ENCODE measurements at places on chromosomes 11 and 22.

DNA sequence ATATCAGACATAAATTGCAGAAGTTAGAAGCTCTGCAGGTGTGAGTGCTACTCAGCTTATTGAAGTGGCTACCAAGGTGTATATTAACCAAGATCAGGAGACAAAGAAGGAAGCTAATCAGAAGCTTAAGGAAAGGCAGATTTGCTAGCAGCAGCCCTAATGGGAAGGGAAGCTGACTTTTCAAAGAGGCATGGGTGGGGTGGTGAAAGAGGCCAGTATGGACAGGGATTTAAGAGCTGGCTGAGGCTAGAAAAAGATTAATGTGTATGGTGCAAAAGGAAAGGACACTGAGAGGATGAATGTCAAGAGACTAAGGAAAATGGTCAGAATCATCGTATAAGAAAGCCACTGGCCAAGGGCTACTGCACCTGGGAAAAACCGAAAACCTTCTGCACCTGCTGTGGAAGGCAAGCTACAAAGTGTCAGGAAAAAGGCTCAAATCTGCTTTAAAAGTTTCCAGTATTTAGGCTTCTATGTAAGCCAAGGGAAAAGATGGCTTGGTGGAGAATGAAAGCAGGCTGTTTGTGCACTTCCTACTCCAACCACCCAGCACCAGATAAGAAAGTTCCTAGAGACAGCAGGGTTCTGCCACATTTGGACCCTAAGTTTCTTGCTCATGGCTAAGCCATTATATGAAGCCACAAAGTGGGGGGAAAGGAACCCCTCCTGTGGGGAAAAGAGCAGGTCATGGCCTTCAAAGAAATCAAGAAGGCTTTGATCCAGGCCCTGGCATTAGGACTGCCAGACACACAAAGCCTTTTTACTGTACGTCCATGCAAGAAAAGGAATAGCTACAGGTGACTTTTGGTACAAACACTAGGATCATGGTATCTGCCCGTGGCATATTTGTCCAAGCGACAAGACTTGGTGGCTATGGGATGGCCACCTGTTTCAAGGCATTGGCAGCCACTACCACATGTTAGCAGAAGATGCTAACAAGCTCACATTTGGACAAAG is 40.9 kb upstream of the GLYAT start:
- no peak for DNase-seq

DNA sequence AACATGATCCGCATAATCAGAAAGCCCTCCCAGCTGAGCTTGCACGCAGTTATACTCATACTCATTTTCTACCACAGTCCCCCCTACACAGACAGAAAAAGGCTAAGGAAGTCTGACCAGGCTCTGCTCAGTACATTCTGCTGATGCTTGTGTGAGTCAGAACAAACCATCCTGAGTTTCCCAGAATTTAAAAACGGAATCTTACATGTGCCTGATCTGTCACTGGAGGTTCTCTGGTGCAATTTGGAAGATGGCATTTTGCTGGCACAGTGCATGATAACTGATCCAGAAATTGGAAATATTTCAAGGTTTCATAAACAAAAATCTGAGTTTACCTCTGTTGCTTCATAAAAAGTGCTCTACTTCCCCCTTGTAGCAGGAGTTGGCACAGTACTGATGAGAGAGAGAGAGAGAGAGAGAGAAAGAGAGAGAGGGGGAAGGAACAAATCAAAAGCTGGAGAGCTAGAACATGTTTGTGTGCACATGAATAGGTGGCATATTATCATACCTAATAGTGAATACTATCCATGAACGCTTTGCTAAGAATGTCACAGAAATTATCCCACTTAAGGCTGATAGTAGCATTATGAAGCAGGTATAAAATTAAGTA is 1085.3 kb downstream of the DLG2 start:
- DNase-seq: no peak

DNA sequence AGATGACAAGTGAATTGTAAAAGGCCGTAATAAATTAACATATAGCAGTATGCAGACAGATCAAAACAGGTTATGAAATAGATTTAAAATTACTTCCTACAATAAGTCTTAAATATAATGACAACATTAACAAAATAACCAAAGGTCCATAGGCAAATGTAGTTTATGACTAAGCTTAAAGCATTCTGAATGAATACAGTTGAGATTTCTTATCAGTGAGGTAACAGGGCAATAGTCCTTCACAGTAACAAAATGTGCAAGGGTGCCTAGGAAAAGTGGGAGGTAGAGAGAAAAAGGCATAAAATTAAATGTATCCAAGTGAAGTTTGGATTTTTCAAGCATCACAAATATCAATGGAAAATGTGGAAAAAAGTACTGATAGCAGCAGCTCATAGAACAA is 20.9 kb upstream of the P4HA3 start:
- no peak for DNase-seq

- no peak for DNase-seq
These were observed 25.2 kb downstream of the GTF2H1 start for GRCh38 chr11:18347471-18348125.

DNA sequence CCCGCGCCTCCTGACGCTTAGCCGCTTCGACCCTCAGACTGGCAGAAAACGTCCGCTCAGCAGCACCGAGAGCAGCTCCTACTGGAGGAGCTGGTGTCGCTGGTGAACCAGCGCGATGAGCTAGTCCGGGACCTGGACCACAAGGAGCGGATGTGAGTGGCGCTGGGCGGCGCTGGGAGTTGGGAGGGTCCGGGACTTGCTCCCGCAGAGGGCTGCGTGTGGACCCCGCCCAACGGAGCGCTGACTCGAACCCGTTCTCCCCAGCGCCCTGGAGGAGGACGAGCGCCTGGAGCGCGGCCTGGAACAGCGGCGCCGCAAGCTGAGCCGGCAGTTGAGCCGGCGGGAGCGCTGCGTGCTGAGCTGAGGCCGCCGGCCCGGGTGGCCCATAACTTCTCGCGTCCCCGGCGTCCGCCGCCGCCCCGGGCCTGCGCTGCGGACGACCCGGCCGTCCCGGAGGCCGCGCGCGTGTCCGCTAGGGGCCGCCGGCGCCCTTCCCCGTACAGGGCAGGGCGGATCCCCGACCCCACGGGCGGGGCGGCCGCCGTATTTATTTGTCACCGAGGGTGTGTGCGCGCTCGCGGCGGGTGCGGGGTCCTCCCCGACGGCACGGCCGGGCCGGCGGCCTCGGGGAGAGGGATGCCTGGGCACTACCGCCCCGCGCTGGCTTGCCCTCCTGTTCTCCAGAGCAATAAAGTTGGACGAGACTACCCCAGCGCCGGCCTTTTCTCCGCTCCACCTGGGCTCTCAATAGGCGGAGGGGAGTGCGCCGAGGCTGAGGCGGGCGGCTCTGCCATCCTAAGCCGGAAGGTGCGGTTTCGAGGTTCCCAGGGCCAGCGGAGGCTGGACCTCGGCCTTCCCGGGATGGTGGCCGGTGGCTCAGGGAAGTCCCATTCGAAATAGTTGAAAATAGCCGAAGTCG is 3.4 kb downstream of the KCNK7 start:
- DNase-seq: no peak

- DNase-seq: no peak
These were observed 814.5 kb downstream of the OPCML start for GRCh38 chr11:132717824-132718223.

DNA sequence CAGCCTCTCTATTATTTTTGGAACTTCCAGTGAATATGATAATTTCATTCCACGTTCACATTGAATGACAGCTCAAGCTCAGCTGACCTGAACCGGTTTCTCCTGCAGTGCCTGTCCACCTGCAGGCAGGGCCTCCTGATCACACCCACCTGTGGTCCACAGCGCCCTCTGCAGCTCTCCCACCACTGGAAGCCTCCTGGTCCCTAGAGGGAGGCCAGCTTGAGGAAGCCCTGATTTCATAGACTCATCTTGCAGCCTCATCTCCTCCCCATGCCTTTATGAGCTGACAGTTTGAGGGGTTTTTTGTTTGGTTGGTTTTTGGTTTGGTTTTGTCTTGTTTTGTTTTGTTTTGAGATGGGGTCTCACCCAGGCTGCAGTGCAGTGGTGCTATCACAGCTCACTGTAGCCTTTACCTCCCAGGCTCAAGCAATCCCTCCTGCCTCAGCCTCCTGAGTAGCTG is 29.9 kb upstream of the MALAT1 start:
- DNase-seq: no peak

DNA sequence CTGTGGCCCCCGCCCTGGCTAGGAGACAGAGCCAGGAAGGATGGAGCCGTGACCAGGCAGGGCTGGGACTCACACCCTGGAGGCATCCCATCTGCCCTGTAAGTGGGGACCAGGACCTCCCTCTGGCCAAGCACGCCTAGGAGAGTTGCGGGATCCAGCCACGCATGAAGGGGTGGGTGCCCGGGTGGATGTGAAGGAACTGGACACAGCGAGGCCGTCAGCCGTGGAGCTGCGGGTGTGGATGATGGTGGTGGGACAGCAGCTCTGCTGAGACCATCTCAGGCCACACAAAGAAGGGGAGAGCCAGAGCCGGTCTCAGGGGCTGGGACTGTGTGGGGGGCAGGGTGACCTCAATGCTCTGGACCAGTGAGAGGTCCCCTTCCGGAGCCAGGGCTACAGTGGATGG is 746.4 kb downstream of the BRD1 start:
- DNase-seq: no peak

DNA sequence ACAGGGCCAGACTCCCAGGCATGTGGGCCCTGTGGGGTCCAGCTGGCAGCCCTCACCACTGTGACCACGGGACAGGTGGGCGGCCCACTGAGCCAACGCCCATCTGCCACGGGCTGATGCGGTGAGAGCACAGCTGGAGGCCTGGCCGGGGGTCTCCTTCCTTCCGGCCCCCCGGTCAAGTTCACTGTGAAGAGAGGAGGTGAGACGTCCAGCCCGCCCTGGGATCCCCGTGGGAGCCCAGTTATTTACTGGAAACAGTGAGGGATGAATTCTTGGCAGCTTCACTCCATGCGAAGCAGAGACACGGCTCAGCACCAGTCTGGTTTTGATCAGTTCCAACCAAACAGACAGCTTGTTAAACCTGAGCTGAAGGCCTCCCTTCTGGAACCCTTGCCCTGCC is 38.7 kb downstream of the WNT11 start:
- DNase-seq: no peak

GRCh38 chr11:103537904-103538502 is 428.8 kb downstream of the DYNC2H1 start:
- no peak for DNase-seq

DNA sequence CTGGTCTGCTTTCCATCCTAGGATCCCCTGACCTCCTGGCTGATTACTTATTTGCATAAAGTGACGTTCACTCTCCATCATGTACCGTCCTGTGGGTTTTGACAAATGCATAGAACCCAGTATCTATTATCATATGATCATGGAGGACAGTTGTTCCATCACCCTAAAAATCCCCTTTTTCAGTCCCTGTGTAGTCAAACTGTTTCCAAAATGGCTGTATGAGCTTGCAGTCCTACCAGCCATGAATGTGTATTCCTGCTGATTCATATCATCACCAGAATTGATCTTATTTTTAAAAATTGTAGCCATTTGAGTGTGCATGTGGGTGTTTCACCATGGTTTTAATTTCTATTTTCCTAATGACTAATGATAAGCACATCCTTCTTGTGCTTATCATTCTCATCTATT is 108.8 kb downstream of the MPPED1 start:
- DNase-seq: no peak

DNA sequence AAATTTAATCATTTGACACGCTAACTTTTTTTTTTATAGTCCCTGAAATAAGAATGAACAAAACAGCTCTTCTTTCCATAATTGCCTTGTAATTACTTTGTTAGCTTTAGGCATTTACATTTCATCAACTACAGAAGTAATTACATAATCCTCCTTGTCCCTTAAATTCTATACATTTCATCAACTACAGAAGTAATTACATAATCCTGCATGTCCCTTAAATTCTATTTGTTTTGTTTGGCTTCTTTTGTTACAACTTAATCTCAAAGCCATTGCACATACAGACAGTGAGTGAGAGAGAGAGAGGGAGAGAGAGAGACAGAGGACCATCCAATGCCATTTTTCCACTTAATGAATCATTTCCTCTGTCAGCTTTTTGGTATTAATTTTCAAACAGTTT is 873.2 kb downstream of the METTL15 start:
- no peak for DNase-seq

- DNase-seq: no peak
These were observed 93.9 kb upstream of the API5 start for GRCh38 chr11:43217849-43218248.

- no peak for DNase-seq
These were observed 5.8 kb downstream of the TCN2 start for GRCh38 chr22:30612789-30613188.

DNA sequence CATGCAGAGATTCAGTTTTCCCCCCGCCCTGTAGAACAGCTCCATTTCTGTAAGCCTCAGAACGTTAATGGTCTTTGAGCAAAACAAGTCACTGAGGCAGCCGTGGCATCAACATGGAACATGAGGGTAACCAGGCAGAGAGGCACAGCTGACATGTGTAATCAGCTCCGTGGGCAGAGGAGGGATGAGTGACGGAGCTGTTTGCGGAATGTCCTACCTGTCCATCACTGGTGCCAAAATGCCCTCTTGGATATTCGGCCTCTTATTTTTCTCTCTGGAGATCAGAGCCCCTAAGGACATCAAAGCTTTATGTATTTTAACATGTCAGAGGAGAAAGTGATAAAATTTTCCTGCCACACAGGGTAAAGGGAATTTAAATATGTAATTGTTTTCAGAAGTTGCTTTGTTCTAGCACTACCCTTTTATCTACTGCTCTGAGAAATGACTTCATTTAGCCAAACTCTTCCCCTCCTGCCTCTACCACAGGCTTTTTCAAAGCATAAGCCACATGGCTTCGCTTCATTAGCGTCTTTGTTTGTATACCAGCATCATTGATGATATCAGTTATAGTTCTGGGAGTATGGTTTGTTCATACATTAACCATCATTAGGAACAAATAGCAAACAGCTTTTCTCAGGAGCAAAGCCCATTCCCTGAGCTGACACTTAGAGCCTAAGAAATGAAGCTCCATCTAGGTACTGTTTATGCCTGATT is 32.9 kb downstream of the C11orf71 start:
- no peak for DNase-seq

DNA sequence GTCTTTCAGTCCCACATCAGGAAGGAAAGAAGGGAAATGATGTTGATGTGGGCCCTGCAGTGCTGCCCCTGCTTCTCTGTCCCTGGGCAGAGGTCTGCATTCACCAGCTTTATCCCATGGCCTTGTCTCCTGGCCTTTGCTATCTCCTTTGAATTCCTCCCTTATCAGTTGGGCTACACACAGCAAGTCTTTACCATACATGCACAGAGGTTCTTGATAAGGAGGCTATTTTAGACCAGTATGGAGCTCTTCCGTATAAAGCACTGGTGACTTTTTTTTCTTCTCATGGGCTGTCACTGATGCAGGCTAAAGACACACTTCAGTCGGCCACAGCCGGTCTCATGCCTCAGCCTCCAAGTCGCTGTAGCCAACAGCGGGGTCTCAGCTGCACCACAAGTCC is 20.2 kb downstream of the MYO18B start:
- DNase-seq: no peak

DNA sequence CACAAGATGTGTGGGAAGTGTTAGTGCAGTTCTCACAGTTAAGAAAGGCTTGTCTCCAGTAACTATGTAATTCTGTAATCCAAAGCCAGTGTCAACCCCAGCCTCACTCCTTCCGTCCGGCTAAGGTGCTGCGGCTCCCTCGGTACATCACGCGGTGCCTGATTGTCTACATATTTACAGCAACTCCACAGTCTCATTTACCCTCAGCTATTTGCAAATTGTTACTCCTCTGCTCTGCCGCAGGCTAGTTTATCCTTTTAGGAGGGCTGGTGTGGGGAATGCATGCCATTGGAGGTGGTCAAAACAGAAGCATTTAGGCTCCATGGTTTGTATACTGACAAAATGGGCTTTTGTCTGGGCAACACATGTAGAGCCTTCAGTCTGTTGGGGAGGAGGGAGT is 358.3 kb downstream of the METTL15 start:
- no peak for DNase-seq

Measured in stimulated activated CD8-positive, alpha-beta memory T cell treated with anti-CD3 and anti-CD28 coated beads, Interleukin-4, amount 100 ng/mL, for 24 hours (primary cell).